ENCODE measurements at places on chromosomes 5 and 9. TPM values are rescaled to one million over a fixed set of nuclear protein-coding genes. Genes with fewer than 3 reads are reported as not detected.

Gene IL3
- total RNA-seq: not detected

Gene ARL15
- 11.5 TPM for total RNA-seq

Gene CTNNA1
- total RNA-seq: 212 TPM

Gene NTNG2
- total RNA-seq: 0.02 TPM

Gene HAVCR2
- not detected for total RNA-seq

Gene SPINK13
- not detected for total RNA-seq

Gene FAM170A
- not detected for total RNA-seq

Gene IL13
- total RNA-seq: not detected

Gene RNF183
- total RNA-seq: 0.13 TPM

Gene SPRY4
- 8.9 TPM for total RNA-seq

Gene CNTLN
- 5.7 TPM for total RNA-seq

Gene ADAMTS2
- total RNA-seq: 0.24 TPM

Gene SLC34A3
- 0.38 TPM for total RNA-seq

Gene FCN2
- not detected for total RNA-seq

Gene CTNND2
- total RNA-seq: not detected

Gene PCDHGB5
- total RNA-seq: not detected

Gene ANAPC2
- 12.3 TPM for total RNA-seq

Gene BAAT
- 0.71 TPM for total RNA-seq

Gene TLE4
- total RNA-seq: 2.0 TPM

Gene PCDHB16
- total RNA-seq: 0.60 TPM

Gene PCDHGB7
- total RNA-seq: 0.07 TPM

Gene ZNF483
- 9.5 TPM for total RNA-seq

Gene FOXD4L3
- total RNA-seq: not detected

Gene IFNA21
- total RNA-seq: not detected

Gene PCDHA10
- not detected for total RNA-seq

Gene SLC45A2
- not detected for total RNA-seq

Gene TLR4
- total RNA-seq: 0.22 TPM

Gene PAPPA
- total RNA-seq: 0.09 TPM

Gene SMIM33
- not detected for total RNA-seq

Gene DNAJC18
- 9.6 TPM for total RNA-seq

Gene LCP2
- not detected for total RNA-seq

Gene PDE6A
- total RNA-seq: not detected

Gene LIFR
- total RNA-seq: 20.1 TPM

Gene ZNF608
- total RNA-seq: 0.83 TPM

Gene NXNL2
- total RNA-seq: not detected

Gene GRXCR2
- not detected for total RNA-seq

Gene FOXD4L6
- total RNA-seq: not detected

Gene IFNA13
- total RNA-seq: not detected

All from HepG2 (cell line).